ENCODE measurements at places on chromosomes 1 and 21.
A peak's percentile ranks its signal among the peaks of the same experiment; 100 is the strongest.

GRCh38 chr1:180424848-180425457 is 77.4 kb downstream of the ACBD6 start:
- DNase-seq, result no peak

GRCh38 chr1:93906480-93906879 is 2.8 kb downstream of the GCLM start:
- DNase-seq, result no peak

- DNase-seq, result no peak
Measured at GRCh38 chr1:47784497-47784822, 212.7 kb downstream of the TRABD2B start.

- DNase-seq, result no peak
Measured at GRCh38 chr21:15206514-15206913, 141.7 kb upstream of the NRIP1 start.

DNA sequence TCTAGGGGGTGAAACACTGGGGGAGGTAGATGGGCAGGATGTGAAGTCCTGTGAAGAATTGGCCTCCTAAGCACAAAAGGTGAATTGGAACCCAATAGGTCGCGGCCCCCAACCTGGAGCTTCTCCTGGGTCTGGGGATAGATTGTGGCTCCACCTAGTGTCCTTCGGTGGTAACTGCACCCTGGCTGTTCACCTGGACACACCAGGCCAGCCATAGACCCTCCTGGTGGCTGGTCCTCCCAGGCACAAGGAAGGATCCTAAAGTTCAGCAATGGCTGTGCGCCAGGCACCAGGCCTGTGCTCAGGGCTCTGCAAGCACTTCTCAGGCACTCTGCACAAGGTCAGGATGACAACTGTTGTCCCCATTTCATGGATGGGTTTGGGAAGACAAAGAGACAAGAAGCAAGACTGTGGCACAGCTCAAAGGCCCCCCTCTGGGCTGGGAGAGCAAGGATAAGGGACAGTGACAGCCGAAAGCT is 13.5 kb downstream of the ESPN start:
- DNase-seq, result peak; percentile 81

- no peak for DNase-seq
Measured at GRCh38 chr1:94092210-94092613, 28.7 kb downstream of the ABCA4 start.

- peak; percentile 83 for DNase-seq
Measured at GRCh38 chr1:117828201-117828600, 101.2 kb downstream of the GDAP2 start.

DNA sequence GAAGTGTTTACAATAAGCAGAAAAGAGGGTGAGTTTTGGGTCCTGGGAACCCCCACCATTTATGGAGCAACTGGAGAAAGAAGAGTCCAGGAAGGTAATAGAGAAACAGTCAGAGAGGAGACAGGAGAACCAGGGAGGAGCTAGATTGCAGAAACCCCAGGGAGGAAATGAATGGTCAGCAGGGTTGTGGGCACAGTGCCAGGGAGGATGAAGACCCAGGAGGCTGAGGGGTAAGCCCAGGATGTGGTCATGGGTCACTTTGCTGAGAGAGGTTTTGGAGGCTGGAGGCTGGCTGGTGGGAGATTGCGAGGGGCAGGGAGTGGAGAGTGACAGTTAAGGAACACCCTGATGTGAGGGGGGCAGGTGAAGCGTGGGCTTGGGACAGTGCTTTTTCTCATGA is 169.9 kb upstream of the CSF3R start:
- no peak for DNase-seq

GRCh38 chr1:67817319-67817718 is 15.9 kb downstream of the GNG12 start:
- DNase-seq, result no peak

DNA sequence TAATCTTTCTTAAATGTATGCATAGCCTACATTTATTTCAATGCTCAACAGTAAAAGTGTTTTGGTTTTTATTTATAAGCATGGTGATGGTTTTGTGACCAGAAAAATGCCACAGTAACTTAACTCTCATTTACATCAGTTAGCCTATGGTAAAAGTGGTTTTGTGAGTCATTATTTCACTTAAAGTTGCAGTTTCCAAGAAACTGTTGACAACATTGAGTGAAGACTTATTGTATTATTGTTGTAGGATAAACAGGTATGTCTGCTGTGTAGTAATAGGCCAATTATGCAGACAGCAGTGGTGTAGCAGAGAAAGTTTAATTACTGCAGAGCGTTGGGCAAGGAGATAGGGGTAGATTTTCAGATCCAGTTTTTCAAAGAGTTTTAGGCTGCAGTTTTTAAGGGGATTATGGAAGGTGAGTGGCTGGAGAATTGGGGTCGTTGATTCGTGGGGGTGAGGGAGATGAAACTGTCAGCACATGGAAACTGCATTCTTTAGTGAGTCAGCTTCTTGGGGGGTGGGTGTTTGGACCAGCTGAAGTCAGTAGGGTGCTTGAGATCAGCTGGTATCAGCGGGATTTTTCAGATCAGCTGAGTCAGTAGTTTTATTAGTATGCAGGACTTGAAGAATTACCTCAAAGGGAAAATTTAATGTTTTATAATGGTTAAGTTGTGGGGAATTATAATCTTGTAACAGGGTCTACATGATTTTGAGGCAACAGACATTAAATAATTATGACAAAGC is 168.7 kb upstream of the FMN2 start:
- DNase-seq, result no peak

DNA sequence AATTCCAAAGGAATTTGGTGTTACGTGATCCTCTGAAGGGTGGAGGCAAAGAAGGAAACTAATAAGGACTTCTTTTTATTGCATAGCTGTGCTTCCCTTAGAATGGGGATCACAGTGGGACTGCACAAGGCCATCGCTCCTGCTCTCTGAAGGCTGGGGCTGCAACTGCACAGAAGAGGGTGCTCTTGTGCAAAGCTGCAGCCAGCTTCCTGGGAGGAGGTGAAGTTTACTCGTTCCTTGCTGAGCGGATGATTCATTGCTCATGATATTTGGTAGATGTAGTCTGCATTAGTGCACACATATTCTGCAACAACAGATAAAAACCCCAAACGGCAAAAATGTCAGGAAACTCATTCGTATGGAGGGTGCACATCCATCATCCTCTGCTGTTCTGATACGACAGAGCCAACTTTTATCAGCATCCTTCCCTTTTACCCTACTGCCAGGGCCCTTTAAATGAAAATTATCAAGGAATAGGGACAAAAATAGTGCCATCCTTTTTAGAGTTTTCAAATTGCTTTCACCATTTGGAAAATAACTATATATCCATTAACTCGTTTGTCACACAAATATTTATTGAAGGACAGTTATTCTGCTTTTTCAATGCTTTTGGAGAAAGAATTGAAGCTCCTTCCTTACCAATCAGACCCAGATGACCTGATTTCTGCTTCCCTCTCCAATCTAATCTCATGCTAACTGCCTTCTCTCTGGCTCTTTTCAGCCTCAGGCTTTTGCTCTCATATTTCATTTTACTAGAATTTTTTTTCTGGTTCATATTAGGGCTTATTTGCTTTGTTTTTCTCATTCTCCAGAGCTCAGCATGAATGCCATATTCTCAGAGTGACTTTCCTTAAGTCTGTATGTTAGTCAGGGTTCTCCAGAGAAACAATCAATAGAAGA is 263.6 kb downstream of the DUSP10 start:
- DNase-seq, result peak; percentile 83

GRCh38 chr1:32877211-32878110 is 6.7 kb upstream of the FNDC5 start:
- DNase-seq, result no peak

GRCh38 chr1:245682638-245683628 is 528.1 kb downstream of the KIF26B start:
- DNase-seq, result peak; percentile 57
